Lung microvascular endothelial cell (primary cell): ENCODE measurements at places on chromosomes 2 and 18.
A peak's percentile ranks its signal among the peaks of the same experiment; 100 is the strongest.

GRCh38 chr2:215847718-215848117 lies 165.6 kb downstream of the MREG start:
- peak; percentile 97 for DNase-seq

DNA sequence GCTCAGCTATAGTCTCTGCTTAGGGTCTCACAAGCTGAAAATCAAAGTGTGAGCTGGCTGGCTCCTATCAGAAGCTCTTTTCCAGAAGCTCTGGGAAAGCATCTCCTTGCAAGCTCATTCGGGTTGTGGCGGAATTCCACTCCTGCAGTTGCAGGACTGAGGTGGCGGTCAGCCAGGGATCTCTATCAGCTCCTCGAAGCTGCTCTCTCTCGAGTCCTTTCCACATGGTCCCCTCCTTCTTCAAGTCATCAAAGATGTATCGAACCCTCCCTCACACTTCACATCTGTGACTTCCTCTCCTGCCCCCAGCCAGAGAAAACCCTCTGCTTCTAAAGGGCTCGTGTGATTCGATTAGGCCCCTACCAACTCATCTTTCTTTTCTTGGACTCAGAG lies 141.7 kb downstream of the ZFP36L2 start:
- DNase-seq = no peak

- DNase-seq = peak; percentile 4
Observed at GRCh38 chr2:160920791-160921303, 239.4 kb upstream of the TANK start.

- no peak for DNase-seq
Observed at GRCh38 chr18:52340406-52341102, 557 bp downstream of the DCC start.

- no peak for DNase-seq
Observed at GRCh38 chr18:63181706-63182309, 137.8 kb downstream of the BCL2 start.

- DNase-seq = peak; percentile 72
Observed at GRCh38 chr18:57833441-57834101, 30.5 kb upstream of the ATP8B1 start.

GRCh38 chr2:105330681-105331375 lies 1.3 kb upstream of the TGFBRAP1 start:
- DNase-seq = no peak

DNA sequence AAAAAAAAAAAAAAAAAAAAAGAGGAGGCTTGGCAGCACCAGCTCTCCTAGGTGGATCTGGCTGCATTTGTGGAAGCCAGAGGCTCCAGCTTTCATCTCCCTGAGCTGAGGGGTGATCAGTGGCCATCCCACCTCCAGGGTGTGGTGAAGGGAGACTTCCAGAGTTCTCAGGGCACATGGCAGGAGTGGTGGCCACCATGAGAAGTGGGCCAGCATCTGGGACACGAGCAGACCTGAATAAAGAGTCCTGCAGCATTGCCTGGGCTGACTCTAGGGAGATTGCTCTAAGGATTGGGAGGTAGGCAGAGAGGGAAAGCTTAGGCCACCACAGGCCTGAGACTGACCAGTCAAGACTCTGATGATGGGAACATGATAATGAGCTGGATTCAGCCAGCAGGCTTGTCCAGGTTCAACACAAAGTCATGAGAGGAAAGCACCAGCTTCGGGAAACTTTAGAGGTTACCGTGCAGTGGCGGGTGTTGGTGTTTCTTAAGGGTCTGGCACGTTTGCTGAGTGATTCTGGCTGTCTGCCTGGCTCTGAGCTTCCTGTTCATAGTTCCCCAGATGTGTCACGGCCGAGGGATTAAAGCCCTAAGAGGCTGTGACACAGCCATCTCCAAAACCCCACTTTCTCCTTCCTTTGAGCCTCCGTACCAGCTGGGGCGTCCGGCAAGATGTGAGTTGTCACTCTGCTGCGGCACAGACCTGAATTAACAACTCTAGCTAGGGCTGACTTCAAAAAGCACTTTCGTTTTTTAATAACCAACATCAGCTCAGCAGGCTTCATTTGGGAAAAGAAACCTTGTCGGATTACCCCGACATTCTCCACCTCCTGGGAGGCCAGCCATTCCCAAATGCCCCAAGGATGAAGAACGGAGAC lies 38.3 kb upstream of the IL1R1 start:
- DNase-seq = no peak

- DNase-seq = peak; percentile 50
Observed at GRCh38 chr2:223644136-223644535, 42.0 kb upstream of the SCG2 start.

- peak; percentile 69 for DNase-seq
Observed at GRCh38 chr2:3728104-3729054, 25.0 kb downstream of the DCDC2C start.

DNA sequence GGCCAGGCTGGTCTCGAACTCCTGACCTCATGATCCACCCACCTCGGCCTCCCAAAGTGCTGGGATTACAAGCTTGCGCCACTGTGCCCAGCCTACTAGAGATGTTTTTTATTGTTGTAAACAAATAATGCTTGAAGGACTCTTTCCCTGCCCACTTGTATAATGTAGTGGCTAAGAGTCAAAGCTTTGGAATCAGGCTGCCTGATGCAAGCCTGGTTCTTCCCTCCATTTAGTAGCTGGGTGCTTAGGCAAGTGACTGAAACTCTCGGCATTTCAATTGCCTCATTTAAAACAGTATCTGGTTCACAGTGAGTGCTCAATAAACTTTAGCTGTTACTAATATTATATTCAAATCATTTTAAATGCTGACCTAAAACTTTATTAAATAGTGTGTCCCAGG lies 264.0 kb upstream of the FBXO11 start:
- DNase-seq = no peak

- DNase-seq = peak; percentile 27
Observed at GRCh38 chr2:43051338-43051737, 175.1 kb downstream of the ZFP36L2 start.

- DNase-seq = no peak
Observed at GRCh38 chr2:69073928-69074570, 61.1 kb downstream of the ANTXR1 start.

DNA sequence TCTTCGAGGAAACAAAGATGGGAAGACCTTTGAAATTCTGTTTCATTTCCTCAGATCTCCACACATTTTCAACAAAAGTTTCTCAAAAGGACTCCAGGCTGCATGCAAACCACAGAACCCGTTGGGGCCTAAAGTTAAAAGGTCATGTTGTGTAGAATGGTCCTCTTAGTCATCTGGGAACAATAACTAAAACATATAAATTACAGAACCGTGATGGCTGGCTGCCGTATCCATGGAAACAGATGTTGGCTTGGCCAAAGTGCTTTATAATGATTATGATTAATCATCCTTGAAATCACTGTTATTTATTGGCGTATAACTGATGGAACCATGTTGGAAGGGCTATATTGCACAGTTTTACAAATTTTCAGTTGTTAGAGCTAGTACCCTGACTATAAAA lies 182.8 kb upstream of the CRIM1 start:
- DNase-seq = no peak

DNA sequence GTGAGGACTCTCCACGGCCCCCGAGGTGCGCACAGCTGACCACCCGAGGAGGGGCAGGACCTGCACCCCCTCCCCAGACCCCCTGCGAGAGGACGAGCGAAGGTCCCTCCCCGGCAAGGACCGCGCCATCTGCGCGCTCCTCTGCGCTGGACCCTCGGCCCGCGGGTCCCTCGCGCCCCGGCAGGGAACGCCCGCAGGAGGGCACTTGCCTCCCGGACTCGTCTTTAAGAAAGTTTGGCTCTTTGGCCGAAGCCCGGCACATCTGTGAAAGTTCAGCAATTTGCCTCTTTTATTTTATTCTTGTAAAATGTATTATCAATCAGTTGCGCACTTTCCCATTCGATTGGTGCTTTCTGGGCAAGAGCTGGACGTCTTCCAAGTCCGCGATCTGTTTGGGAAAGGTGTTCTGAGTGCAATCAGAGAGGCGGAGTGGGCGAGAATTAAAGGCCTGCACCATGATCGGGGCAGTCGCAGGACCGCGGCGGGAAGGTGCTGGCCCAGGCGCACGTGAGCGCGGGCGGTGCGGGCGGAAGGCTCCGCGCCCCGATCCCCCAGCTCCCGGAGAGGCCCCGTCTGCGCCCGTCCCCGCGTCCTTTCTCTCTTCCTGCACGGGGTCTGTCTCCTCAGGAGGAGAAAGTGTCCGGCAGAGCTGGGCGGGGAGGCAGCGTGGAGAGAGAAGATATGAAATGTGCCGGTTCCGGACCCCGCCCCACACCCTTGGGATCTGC lies 1.6 kb upstream of the ALKAL2 start:
- peak; percentile 19 for DNase-seq

DNA sequence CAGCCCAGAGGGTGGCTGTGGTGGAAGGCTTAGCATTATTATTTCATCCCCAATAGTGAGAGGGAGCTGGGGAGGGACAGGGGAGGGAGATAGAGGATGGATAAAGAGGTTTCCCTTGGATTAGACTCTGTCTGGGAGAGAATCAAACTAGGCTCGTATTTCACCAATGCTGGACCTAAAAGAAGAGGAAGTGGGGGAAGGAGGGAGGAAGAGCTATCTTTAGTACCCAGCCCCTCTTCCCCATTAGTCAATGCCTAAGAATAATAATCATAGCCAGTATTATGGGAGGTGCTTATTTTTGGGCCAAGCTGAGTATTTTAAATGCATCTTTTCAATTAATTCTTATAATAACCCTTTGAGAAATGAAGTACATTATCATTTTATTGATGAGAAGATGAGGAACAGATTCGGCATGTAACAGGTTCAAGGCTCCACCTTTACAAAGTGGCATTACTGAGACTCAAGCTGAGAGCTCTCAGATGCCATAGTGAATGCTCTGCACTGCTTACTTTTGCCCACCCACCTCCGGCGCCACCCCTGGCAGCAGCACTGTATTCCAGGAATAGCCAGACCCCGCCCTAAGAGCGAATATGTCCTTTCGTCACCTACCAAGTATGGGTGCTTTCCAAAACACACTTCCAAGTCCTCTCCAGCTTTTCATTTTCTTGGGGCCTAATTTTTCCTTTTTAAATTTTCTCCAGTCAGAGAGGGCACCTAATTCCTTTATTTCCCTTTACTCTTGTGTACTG lies 21.0 kb downstream of the PAX8 start:
- DNase-seq = no peak

DNA sequence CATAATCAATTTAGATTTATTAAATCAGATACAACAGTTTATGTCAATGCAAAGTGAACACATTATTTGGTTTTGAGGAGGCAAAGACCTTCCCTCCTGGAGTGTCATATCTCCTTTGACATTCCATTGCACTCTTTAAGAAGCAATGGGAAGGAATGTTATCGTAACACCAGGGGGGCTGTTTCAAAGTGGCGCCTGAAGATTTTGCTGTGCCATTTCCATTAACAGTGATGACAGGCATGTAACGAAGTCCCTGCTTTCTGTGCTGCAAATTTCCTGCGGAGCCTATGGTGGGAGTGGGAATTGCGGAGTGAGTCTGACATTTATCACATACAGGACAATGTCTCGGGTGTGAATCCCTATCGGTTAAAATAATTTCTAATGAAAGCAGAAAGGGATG lies 499.6 kb upstream of the RAB6C start:
- DNase-seq = no peak

GRCh38 chr2:26243470-26244308 lies 743 bp downstream of the HADHA start:
- DNase-seq = peak; percentile 56
